Foreskin keratinocyte (primary cell): ENCODE measurements at places on chromosomes 2 and 18. TPM values are rescaled to one million over a fixed set of nuclear protein-coding genes. Genes with fewer than 3 reads are reported as not detected.

GRCh38 chr2:96148410-96149217 lies 3.4 kb upstream of the DUSP2 start:
- peak; percentile 47 for DNase-seq

The NCKAP1 gene
- 37.1 and 47.6 TPM in 2 replicates for polyA plus RNA-seq

The SIGLEC15 gene
- polyA plus RNA-seq = 0.10 and 0.22 TPM in 2 replicates

The UGGT1 gene
- 10.9 and 13.2 TPM in 2 replicates for polyA plus RNA-seq

- peak; percentile 51 for DNase-seq
Observed at GRCh38 chr2:31337197-31337596, 77.3 kb downstream of the XDH start.

The GPBAR1 gene
- 0.11 and 0.12 TPM in 2 replicates for polyA plus RNA-seq

The ZDBF2 gene
- 0.31 and 0.33 TPM in 2 replicates for polyA plus RNA-seq

- DNase-seq = no peak
Observed at GRCh38 chr18:73791081-73791480, 356.6 kb downstream of the FBXO15 start.

The CYBRD1 gene
- 11.1 TPM in 2 replicates for polyA plus RNA-seq

The MROH2A gene
- polyA plus RNA-seq = 0.11 and 0.49 TPM in 2 replicates

The ZEB2 gene
- 0.08 TPM in 2 replicates for polyA plus RNA-seq

GRCh38 chr2:100893392-100894104 lies 73.6 kb downstream of the NPAS2 start:
- DNase-seq = no peak

DNA sequence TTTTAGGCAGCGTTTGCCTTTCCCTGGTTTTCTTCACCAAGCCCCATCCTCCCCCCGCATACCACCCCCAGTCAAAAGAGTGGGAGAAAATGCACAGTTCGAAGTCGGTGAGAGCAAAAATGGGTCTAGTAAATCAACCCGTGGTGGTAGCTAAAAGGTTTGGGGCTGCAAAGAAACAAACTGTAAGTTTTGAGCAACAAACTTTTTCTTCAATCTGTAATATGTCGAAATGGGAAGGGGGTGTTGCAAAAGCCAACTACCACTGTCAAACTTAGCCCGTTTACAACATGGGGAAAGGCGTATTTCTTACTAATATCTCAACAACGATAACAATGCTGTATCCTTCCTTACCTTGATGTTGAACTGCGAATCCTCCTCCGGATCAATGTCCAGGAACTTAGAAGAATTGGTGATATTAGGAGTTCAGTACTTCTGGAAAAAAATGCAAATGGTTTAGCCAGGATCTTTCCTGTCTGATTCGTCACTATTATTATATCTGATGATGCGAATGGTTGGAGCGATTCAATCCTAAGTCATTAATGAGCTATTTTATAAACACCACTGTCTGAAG lies 2.4 kb upstream of the SATB2 start:
- peak; percentile 44 for DNase-seq

- no peak for DNase-seq
Observed at GRCh38 chr18:58175786-58176176, 131.8 kb downstream of the NEDD4L start.

DNA sequence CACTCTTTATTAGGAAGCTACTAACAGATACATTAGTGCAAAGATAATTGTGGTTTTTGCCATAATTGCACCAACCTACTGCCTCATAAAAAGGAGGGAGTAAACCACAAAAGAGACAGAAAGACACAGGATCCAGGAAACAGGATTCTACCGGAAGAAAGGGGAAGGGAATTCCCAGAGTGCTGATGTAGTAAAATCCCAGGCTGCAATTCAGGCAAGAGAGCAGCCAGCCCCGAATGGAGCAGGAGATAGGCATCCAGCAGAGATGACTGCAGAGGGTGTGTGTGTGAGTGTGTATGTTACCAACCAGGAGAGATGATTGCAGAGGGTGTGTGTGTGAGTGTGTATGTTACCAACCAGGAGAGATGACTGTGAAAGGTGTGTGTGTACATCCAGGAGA lies 84.4 kb downstream of the KCNS3 start:
- peak; percentile 39 for DNase-seq

The C1QL2 gene
- not detected in 2 replicates for polyA plus RNA-seq

GRCh38 chr2:196987649-196988364 lies 61.3 kb upstream of the PGAP1 start:
- DNase-seq = peak; percentile 97

DNA sequence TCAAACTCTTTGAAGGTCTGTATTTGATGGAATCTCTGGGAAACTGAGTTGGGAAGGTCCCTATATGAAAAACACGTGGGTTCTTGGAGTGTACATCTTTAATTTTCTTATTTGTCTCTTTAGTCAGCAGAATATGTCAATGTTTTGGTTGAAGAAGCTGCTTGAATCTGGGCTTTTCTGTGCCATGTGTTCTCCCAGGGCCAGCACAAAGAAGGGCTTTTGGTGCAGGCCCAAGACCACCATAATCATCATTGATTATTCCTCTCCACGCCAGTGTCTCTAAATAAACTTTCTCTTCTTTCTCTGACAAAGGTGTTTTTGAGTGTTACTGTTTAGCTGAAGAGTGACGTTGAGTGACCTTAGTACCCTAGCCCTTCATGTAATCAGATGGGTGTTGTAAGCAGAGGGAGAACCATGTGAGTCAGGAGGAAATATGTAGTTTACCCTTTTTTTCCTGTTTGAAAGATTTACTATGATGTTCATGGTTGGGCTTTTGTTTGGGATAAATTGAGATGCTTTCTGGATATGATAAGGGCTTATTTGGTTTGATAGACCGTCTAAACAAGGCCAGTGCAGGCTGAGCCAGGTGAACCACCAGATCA lies 11.6 kb upstream of the TNP1 start:
- DNase-seq = no peak

The RNF25 gene
- 38.3 and 40.2 TPM in 2 replicates for polyA plus RNA-seq

The B3GNT7 gene
- 0.07 and 0.08 TPM in 2 replicates for polyA plus RNA-seq

GRCh38 chr2:166614029-166614428 lies 120.0 kb upstream of the SCN7A start:
- no peak for DNase-seq

GRCh38 chr2:23377771-23378170 lies 7.2 kb upstream of the KLHL29 start:
- no peak for DNase-seq

DNA sequence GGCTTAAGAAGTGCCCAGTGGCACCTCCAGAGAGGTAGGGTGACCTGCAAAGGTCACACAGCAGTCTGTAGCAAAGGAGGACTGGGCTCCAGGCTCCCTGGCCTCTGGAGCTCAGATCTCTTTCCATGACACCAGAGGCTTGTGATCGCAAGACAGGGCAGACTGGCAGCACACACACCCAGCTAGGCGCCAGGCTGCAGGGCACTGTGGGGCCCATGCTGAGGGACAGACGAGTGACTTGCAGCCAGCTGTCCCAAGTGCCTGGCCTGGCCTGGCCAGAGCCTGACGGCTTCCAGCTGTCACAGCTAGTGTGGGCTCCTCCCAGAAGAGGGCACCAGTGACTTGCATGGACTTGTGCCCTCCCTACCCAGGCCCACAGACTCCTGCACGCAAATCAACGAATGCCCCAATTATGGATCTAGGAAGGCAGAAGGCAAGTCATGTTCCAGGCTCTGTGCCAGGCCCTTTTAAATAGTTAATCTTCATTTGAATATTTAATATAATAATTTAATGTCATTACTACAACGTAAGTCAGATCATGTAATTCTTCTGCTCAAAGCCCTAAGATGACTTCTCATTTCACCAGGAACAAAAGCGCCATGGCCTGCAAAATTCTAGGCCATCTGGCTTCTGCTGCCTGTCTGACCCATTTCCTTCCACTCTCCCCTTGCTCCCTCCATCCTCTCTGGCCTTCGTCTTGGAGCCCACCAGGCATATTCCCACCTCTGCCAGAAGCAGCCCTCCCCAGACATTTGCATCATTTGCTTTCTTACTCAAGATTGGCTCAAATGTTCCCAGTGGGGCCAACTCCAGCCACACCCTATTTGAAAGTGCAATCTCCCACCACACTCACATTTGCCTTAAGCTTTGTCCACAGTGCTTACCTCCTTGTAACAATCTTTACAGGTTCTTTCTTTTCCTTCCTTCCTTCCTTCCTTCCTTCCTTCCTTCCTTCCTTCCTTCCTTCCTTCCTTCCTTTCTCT lies 3.7 kb upstream of the SPEG start:
- no peak for DNase-seq

The ZC3H6 gene
- 0.45 and 0.59 TPM in 2 replicates for polyA plus RNA-seq

- no peak for DNase-seq
Observed at GRCh38 chr2:150222379-150222778, 265.1 kb downstream of the RND3 start.

The TNFRSF11A gene
- 0.39 and 0.58 TPM in 2 replicates for polyA plus RNA-seq

The SALL3 gene
- polyA plus RNA-seq = not detected in 2 replicates

GRCh38 chr2:43367012-43367782 lies 140.8 kb upstream of the ZFP36L2 start:
- no peak for DNase-seq

The HOXD10 gene
- not detected in 2 replicates for polyA plus RNA-seq

DNA sequence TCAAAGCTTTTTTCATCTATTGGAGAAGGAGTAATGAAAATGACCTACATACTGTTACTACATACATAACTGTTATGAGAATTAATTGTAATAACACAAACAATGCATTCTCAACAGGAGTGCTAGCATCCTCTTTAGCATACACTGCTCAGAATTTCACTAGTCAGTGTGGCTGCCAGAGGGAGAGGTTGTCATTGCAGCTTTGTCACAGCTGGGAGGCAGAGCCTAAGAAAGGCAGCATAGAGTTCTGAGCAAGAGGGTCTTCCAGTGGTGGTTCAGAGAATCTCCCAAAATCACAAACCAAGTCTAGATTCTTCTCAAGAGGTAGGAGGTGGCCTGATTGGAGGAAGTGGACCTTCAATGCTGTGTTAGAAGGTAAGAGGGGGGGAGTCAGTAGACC lies 286.7 kb upstream of the CYRIA start:
- no peak for DNase-seq

The HSPE1 gene
- 313 and 374 TPM in 2 replicates for polyA plus RNA-seq

DNA sequence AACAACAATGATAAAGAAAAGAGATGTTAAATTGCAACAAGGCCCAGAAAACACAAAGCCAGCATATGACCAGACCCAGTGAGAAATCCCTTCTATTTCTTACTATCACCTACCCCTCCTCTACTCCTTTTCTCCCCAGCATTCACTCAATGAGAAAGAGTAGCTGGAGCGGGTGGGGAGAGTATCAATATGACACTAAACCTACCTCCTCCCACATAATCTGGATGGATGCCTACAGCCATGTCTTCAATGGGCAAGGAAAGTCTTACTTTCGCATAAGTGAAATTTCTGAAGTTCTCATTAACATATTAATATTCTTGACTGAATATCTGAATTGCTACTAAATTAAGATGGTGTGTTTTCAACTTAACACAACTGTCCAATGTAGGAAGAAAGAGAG lies 78.2 kb downstream of the AFF3 start:
- DNase-seq = no peak

The KLHL29 gene
- polyA plus RNA-seq = 2.5 and 3.0 TPM in 2 replicates

The PSMA8 gene
- polyA plus RNA-seq = not detected in 2 replicates

The ERFE gene
- polyA plus RNA-seq = 0.43 and 0.46 TPM in 2 replicates
